ENCODE measurements at places on chromosomes 11 and 22.
A peak's percentile ranks its signal among the peaks of the same experiment; 100 is the strongest.

GRCh38 chr22:42228483-42228882, 42.0 kb downstream of the TCF20 start:
- no peak for DNase-seq

DNA sequence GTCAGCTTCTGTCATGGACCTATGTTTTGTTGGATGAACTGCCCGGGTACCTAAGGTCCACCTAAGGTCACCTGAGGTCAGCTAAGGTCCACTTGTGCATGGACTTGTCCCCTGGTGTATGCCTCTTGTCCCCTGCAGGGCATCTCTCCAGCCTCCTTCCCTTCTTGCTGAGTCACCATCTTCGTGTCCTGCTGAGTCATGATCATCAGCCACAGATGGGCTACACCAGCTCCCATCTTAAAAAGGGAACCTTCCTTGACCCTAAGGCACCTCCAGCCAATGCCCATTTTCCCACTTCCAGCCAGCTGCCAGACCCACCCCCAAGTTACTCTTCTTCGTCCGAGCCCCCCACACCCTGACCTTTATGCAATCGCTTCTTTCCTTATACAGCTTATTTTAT, 544.9 kb downstream of the TBC1D22A start:
- DNase-seq: peak; percentile 76

DNA sequence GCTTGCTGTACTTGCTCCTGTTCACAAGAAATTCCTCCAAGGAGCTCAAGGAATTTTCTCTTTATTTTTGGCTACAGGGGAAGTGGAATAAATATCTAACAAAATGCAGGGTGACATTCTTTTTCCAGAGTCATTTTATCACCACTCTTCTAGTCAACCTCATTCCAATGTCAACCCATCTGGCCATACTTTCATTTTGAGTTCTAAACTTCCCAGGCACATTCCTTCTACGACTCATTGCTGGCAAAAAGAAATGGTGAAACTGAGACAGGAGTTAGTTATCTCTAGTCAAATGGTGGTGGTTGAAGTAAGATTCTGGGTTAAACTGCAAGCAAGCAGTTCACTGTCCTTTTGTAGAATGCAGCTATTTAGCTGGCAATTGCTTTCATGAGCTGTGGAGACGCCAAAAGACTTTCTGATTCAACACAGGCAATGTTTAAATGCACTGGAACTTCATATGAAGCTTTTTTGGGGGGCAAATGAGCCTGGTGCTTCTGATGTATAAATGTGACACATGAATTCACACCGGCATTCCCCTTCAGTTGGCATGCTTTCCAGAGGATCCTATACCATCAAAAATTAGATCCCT, 304.6 kb downstream of the CADM1 start:
- peak; percentile 19 for DNase-seq

- DNase-seq: no peak
Observed at GRCh38 chr22:49543876-49544275, 283.8 kb downstream of the BRD1 start.

DNA sequence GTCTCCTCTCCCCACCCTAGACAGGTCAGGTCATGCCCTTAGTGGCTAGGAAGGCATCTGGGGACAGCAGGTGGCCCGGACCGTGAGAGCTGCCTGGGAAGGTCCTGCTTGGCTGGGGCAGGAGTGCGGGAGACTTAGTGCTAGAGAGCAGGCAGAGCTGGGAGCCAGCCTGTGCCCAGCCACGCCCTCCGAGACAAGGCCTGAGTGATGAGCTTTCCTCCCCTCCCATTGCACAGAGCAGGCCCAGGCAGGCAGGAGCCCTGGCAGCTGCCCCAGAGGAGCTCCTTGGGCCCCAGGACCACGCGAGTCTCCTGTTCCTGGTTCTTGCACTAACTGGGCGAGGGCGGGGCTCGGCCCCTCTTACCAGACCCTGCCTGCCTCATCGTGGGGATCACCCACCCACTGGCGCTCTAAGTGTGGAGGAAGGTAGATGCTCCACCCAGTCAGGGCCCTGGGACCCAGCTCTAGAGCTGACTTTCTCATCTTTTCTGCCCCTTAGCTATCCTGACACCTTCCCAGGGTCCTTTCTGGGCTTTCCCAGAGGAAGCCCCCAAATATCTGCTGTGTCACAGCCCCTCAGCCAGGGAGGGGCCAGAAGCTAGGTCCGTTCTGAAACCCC, 44.9 kb downstream of the MACROD1 start:
- DNase-seq: peak; percentile 36

DNA sequence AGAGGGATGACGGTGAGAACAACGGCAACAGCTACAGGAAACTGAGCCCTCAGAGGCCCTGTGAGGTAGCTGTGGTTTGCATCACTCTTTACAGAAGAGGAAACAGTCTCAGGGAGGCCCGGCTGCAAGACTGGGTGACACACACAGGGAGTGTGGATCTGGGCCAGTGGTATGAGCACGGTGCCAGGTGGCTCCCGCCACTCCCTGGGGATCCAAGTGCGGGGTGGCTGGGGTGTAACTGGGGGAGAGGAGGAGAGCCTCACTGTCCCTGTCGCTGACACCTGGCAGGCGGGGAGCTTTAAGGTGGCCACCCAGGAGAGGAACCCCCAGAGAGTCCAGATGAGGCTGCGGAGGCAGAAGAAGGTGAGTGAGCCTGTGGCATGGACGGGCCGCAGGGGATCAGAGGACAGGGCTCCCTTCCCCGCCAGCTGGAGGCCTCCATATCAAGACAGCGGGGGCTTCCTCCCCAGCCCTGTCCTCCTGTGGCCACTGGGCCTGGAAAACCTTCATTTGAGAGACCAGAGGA, 5.6 kb downstream of the RGL4 start:
- DNase-seq: no peak

DNA sequence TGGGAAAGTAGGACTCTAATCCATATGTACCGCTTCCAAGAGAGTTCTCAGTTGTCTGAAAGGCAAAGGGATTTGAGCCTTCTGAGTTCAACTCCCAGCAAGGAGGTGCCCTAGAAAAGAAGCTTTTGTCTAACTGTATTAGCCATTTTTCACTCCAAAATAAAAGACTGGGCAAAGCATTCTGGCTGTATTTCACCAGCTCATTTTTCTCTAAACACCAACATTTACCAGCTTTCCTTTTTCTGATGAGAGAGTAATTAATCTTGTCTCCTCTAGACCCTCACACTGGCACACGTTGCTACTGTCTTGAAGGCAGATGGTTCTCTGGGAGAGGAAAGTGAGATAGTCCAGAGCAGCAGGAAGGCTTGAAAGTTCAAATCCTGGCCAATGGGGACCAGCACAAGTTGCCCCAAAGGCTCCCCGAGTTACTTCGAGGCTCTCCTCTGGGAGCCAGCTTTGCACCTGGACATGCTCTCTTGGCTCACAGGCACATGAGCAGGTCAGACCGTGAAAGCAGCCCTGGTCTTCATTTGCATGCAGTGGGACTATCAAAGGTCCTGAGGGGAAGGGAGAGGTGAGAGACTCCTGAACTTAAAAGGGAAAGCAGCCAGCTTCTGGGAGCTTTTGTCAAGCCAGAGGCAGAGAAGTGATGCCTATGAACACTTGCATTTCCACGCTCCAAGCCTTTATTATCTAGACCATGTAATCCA, 100.0 kb downstream of the NTM start:
- DNase-seq: no peak
